AG08396 (cell line): ENCODE measurements at places on chromosomes 7 and 10.

GRCh38 chr7:115379321-115379720 is 457.4 kb downstream of the MDFIC start:
- no peak for DNase-seq

- DNase-seq, result no peak
Observed at GRCh38 chr7:40777730-40778312, 643.0 kb downstream of the SUGCT start.

DNA sequence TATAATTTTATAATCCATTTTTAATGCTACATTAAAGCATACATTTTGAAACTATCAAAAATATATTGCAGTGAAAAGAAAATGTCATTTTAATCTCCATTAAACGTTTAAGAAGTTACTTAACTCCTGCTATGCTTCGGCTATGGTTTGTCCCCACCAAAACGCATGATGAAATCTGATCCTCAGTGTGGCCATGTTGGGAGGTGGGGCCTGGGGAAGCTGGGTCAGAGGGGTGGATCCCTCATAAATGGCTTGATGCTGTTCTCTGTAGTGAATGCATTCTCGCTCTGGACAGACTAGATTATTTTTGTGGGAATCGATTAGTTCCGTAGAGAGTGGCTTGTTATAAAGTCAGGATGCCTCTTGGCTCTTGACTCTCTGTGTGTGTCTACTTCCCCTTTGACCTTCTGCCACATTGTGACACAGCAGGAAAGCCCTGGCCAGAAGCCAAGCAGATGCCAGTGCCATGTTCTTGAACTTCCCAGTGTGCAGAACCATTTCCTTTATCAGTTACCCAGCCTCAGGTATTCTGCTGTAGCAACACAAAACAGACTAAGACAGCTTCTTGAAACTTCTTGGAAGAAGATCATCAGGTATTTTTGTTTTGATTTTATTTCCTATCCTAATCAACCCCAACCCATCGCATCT is 77.8 kb downstream of the TCERG1L start:
- DNase-seq, result no peak

- DNase-seq, result no peak
Observed at GRCh38 chr10:80453056-80453841, 861 bp upstream of the TSPAN14 start.

GRCh38 chr7:55247428-55247827 is 117.7 kb upstream of the LANCL2 start:
- DNase-seq, result peak; percentile 25

- no peak for DNase-seq
Observed at GRCh38 chr7:158431055-158431940, 156.3 kb downstream of the PTPRN2 start.

GRCh38 chr10:132193907-132194552 is 7.3 kb downstream of the DPYSL4 start:
- DNase-seq, result peak; percentile 76

DNA sequence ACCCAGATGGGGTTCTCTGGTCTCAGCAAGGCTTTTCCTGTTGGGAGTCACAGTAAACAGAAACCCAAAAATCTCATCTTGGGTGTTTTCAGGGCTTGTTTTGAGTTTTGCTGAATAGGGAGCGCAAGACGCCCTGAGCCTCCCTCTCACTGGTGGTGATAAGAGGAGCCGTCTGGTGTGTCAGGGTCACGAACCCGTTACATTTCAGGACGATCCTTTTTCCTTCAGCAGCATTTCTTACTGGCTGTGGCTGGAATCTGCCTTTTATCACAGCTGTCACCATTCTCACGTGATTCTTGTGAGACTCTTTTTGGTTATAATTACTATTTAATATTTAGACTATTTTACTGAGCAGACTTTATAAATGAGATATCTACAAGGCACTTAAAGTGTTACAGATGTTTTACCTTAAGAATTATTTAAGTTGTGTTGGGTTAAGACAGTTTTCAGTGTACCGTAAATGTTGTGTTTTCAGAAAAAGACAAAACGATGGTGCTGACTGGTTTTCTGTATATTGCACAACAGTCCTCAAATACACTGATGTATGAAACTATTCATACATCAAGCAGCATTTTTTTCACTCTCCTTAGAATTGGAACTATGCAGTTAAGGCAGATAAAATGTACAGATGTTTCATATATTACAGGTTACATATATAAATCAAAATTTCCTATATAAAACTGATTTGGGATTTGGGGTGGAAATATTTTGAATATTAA is 2.2 kb upstream of the GET4 start:
- DNase-seq, result no peak

DNA sequence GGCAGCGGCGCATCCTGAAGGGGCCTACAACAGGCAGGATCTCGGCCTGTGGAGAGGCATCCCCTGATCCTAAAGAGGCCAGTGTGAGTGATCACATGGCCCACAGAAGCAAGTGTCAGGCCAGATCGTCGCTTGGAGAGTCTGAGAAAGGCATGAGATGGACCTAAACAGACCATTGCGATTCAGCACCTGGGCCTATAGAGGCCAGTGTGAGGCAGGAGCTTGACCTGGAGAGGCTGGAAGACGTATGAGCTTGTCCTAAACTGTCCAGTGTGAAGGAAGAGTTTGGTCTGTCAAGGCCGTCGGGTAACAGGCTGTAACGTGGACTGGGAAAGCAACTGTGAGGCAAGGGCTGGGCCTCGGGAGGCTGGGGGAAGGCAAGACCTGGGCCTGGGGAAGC is 172.6 kb downstream of the TPST1 start:
- no peak for DNase-seq
